Activated CD4-positive, alpha-beta T cell treated with anti-CD3 and anti-CD28 coated beads, Interleukin-2, amount 50 U/mL, for 1 hour (primary cell): ENCODE measurements at places on chromosomes 5 and 9.

- no peak for DNase-seq
Measured at GRCh38 chr5:84535281-84535680, 150.6 kb upstream of the EDIL3 start.

- DNase-seq, result no peak
Measured at GRCh38 chr9:99962680-99963261, 56.3 kb downstream of the STX17 start.

DNA sequence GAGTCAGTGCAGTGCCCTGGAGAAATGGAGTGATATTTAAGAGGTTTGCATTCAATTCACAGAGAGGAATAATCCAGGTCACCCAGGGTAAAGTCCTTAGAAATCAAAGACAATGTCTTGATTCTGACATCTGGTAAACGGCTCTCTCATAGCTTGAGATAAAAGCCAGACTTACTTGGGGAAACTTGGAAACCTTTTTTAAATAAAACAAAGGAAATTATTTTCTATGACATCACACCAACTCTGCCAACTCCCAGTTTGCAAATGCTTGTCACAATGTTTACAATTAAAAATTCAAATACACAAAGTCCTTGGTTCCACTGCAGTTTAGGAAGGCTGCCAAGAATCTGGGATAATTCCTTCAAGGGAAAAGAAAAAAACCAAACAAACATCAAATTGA lies 255.1 kb upstream of the NREP start:
- no peak for DNase-seq

DNA sequence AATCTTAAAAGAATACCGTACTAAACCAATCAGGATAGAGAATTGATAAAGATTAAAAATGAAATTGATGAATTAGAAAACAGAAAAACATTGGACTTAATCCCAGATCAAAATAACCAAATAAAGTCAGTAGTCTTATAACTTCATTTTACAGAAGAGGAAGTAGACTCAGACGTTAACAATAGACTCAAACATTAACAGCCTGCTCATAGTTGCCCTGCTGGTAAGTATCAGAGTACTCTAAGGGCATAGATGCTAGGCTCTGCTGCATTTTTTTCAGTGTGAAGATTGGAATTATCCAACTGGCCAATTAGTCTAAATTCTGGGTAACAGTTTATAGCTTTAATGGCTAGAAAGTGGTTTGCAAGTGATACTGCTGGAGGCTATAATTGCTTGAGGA lies 42.9 kb downstream of the ADGRV1 start:
- DNase-seq, result no peak

- no peak for DNase-seq
Measured at GRCh38 chr9:131201856-131202255, 74.5 kb downstream of the FAM78A start.

DNA sequence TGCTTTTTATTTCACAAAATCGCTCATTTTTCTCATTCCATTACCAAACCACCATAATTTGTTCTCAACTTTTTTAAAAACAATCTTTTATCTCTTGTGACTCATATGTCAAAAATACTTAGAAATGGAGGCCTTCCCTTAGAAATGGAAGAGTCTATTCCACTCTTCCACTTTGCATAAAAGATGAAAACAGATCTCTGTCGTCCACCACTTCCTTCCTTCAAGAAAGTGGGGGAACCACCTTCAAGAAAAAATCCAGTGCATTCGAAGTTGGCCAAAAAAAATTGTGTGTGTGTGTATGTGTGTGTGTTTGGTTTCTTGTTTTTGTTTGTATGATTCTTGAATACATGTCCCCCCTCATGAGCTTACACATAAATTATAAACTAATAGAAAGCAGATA lies 628.8 kb upstream of the DMAC1 start:
- DNase-seq, result no peak

DNA sequence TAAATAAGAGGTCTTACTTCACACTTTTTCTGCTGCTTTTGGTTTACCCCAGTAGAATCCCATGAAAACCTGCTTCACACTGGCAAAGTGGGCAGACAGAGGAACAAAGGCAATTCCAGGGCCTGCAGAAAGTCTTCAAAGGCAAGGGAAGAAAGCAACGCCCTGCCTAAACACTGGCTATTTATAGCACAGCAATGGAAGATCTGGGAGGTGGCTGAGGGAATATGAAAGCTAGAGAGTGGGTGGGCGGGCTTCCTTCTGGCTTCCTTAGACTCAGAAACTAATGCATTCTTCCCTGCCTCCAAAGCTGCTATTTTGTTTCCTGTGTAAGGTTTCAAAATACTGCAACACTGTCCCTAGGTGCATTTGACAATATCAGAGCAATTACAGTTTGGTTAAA lies 46.8 kb downstream of the ELAVL2 start:
- DNase-seq, result no peak

GRCh38 chr5:13957032-13957645 lies 12.7 kb upstream of the DNAH5 start:
- DNase-seq, result no peak
